Activated T-cell treated with anti-CD3 and anti-CD28 coated beads, Interleukin-2, amount 50 U/mL, for 72 hours (primary cell): ENCODE measurements at places on chromosomes 1 and 21. TPM values are rescaled to one million over a fixed set of nuclear protein-coding genes. Genes with fewer than 3 reads are reported as not detected.

DNA sequence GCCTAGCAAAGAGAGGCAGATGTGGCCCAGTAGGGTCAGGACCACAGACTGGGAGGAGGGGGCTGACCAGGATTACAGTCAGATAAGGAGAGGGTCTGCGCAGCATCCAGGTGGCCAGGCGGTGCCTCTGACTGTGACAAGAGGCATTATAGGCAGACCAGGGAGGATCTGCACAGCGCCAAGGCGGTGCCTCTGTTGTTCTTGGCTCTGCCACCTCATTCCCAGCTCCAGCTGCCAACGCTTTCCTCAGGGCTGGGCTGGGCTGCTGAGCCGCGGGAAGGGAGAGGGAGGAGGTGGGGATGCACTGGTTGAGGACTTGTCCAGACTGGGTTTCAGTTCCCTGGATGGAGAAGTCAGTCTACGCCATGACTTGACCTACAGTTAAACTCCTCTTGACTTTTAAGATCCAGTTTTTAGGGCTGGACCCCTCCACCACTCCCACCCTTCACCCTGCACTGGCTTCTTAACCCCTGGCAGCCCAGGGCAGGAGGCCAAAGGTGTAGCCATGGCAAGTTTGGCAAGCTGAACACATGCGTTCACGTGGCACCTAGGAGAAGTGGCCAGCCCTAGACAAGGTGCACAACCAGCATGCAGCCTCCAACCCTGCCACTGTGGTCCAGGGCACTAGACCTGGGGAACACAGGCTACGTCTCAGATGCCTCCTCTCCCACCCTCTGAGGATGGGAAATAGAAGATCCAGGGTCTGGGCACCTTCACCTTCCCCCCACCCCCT lies 4.5 kb upstream of the CRABP2 start:
- DNase-seq: no peak
- no peak overlapping the region for H3K4me3 ChIP-seq
- no peak overlapping the region for H3K27ac ChIP-seq
- H3K27me3 ChIP-seq: peaks cover 24% of the 10 kb centered on the region
- no peaks in the 10 kb centered on the region for H3K36me3 ChIP-seq

- H3K4me3 ChIP-seq: peak overlapping the region; percentile 57
- peak; percentile 67 for DNase-seq
- no peaks in the 10 kb centered on the region for H3K27me3 ChIP-seq
- H3K27ac ChIP-seq: peak overlapping the region; percentile 69
Measured at GRCh38 chr21:31293986-31294385, 50.1 kb downstream of the TIAM1 start.

DNA sequence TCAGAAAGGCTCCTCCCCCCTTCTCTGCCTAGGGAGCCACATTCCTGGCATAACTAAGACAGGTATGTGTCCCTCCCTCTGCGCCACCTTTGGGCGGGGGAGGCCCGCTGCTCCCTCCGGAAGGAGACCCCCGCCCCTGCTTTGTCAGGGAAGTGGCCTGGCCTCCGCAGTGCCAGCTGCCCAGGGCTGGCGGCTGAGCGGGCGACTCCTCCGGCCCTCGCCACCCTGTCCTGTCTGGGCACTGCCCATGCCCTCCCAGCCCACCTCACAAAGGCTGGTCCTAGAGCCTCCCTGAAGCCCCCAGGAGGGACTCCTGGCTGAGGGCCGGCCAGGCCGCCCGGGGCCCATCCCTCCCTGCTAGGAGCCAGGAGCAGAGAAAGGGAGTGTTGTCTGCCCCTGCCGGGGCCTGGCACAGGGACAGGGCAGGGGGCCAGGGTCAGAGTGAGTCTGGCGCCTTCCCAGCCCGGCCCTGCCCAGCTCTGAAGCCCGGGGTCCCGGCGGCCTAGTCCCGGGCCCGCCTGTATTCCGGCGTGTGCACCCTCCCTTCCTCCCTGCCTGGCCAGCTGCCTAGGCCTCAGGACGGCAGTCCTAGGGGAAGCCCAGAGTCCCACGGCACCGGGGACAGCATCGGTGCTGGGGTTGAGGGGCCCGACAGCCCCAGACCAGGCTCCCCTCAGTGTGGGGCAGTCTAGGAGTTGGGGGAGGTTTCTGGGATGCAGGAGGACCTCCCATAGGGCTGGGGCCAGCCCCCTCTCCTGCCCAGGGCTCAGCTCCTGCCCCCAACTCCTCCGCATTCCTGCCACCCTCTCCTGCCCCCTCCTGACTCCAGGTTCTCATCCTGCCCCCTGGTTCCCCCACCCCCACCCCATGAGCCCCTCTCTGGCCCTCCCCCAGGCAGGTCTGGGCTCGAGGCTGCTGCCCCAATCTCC lies 5.1 kb downstream of the AGRN start:
- H3K36me3 ChIP-seq: no peaks in the 10 kb centered on the region
- H3K4me3 ChIP-seq: no peak overlapping the region
- no peak for DNase-seq
- no peak overlapping the region for H3K27ac ChIP-seq
- H3K27me3 ChIP-seq: peaks cover 7% of the 10 kb centered on the region
- peaks cover 5% of the 10 kb centered on the region for H3K4me1 ChIP-seq

DNA sequence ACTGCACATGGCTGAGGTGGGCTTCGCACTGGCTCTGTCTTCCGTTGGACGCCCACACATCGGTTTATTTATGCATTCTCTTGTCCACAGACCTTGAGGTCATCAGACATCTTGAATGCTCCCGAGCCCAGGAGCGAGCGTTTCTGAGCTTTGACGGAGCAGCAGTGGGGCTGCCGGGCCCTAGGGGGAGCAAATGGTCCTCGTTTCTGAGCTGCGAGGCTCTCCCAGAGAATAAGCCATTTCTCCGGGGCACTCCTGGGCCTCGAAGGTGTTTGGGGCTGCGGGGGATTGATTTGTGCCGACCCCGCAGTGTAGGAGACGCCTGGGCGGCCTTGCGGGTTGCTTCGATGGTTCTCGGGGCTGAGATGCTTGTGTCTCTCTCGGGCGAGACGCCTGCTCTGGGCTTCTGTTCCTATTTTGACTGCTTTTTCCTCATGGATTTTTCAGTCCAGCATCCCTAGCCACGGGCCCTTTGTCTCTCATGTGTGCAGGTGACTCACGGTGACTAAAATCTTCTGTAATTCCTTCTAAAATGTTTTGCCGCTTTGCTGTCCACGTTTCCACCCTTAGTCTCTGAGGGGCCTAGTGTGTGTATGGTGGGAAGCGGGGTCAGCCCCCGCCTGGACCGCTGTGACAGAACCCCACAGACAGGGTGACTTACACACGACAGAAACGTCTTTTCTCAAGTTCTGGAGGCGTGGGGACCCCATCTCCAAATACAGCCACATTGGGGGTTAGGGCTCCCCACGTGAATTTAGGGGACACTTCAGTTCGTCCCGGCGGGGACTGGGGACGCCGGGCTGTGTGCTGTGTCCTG lies 62.1 kb downstream of the FAAP20 start:
- H3K27ac ChIP-seq: no peak overlapping the region
- H3K4me1 ChIP-seq: peaks cover 13% of the 10 kb centered on the region
- H3K36me3 ChIP-seq: no peaks in the 10 kb centered on the region
- H3K27me3 ChIP-seq: no peaks in the 10 kb centered on the region
- peak; percentile 20 for DNase-seq

GRCh38 chr1:156238248-156238647 lies 3.7 kb upstream of the BGLAP start:
- H3K27ac ChIP-seq: no peak overlapping the region
- no peak for DNase-seq
- H3K4me1 ChIP-seq: no peaks in the 10 kb centered on the region
- H3K4me3 ChIP-seq: no peak overlapping the region
- H3K36me3 ChIP-seq: peaks cover 8% of the 10 kb centered on the region
- H3K27me3 ChIP-seq: no peaks in the 10 kb centered on the region

- H3K36me3 ChIP-seq: no peaks in the 10 kb centered on the region
- peaks cover 77% of the 10 kb centered on the region for H3K4me1 ChIP-seq
- DNase-seq: no peak
- H3K4me3 ChIP-seq: peak overlapping the region; percentile 20
- H3K27me3 ChIP-seq: no peaks in the 10 kb centered on the region
- peak overlapping the region; percentile 86 for H3K27ac ChIP-seq
Measured at GRCh38 chr1:236000781-236001180, 64.1 kb downstream of the NID1 start.

The LRRC38 gene
- not detected for total RNA-seq

- no peaks in the 10 kb centered on the region for H3K36me3 ChIP-seq
- H3K27me3 ChIP-seq: peaks cover 61% of the 10 kb centered on the region
- no peak overlapping the region for H3K27ac ChIP-seq
- H3K4me1 ChIP-seq: peaks cover 4% of the 10 kb centered on the region
- H3K4me3 ChIP-seq: no peak overlapping the region
- no peak for DNase-seq
Measured at GRCh38 chr1:93991271-93991670, 82.0 kb upstream of the GCLM start.

DNA sequence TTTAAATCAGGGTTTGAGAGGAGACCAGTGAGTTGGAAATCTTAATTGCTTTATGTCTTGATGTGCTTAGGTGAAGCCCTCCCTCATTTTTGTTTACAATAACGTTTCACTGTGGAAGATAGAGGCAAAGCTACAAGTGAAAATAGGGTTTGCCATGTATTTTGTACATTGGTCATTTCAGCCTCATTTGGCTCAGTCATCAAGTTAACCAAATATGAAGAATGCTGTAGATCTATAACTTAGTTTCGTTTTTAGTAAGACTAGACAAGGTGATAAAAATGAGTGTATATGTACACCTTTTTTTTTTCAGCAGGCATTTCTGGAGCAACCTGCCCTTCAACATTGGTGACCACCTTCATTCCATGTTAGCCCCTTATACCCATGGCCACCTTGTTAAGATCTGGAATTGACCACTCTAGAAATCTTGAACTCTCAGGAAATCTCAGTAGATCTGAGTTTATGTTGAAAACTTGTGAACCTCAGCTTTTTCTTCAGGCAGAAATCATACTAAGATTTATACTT lies 2.9 kb downstream of the NFYC start:
- peak overlapping the region; percentile 79 for H3K27ac ChIP-seq
- H3K4me3 ChIP-seq: peak overlapping the region; percentile 98
- H3K27me3 ChIP-seq: no peaks in the 10 kb centered on the region

DNA sequence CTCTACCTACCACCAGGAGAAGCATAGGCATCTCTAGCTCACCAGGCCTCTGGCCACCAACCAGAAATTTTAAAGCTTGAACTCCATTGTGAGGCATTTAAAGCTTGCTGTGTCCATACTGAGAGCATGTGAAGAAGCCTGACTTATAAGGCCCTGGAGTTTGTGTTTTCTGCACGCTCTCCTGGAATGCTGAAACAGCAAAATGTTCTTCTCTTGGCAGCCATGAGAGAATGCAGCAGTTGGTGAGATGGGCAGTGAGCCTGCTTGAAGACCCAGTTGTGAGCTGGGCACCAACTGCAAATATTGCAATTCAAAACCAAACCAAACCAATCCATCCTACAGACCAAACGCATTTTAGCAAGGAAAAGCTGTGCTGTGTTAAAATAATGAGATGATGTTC lies 170.0 kb upstream of the IVNS1ABP start:
- no peak overlapping the region for H3K27ac ChIP-seq
- no peaks in the 10 kb centered on the region for H3K36me3 ChIP-seq
- no peak for DNase-seq

DNA sequence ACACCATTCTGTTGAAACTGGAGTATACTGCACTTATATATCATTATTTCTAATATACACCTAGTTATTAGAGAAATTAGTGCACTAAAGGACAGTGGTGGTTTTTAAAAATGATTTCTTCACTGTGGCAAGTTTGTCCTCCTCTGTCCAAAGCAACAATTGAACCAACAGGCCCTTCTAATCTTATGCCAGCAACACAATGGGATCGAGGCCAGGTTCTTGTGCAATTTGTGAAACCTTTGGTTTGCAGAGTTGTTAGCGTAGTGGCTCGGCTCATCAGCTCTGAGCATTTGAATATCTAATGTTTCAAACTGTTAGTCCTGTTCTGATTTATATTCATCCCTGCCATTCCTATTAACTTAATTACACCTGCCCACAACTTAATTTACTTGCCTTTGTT lies 9.9 kb upstream of the LRRC39 start:
- H3K36me3 ChIP-seq: peaks cover 4% of the 10 kb centered on the region
- H3K4me1 ChIP-seq: peaks cover 11% of the 10 kb centered on the region
- DNase-seq: no peak
- no peak overlapping the region for H3K27ac ChIP-seq
- H3K4me3 ChIP-seq: no peak overlapping the region
- H3K27me3 ChIP-seq: no peaks in the 10 kb centered on the region

DNA sequence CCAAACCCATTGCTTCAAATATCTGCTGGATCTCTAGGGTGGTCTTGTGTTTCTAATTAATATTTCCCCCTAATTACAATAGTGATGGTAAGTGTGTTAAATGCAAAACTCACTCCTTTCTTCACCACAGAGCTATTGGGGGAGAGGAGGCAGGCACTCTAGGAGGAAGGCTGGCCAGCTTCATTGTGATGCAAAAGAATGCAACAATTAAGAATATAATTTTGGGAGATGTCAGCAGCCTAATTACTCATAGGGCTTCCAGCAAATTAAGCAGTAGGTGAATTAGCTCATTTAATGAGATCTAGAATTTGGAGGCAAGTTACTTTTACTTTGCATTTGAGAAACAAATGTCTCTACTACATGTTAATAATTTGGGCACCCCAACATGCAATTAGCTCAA lies 560.4 kb upstream of the DAB1 start:
- DNase-seq: no peak
- H3K27ac ChIP-seq: no peak overlapping the region
- H3K4me3 ChIP-seq: no peak overlapping the region
- H3K36me3 ChIP-seq: no peaks in the 10 kb centered on the region

DNA sequence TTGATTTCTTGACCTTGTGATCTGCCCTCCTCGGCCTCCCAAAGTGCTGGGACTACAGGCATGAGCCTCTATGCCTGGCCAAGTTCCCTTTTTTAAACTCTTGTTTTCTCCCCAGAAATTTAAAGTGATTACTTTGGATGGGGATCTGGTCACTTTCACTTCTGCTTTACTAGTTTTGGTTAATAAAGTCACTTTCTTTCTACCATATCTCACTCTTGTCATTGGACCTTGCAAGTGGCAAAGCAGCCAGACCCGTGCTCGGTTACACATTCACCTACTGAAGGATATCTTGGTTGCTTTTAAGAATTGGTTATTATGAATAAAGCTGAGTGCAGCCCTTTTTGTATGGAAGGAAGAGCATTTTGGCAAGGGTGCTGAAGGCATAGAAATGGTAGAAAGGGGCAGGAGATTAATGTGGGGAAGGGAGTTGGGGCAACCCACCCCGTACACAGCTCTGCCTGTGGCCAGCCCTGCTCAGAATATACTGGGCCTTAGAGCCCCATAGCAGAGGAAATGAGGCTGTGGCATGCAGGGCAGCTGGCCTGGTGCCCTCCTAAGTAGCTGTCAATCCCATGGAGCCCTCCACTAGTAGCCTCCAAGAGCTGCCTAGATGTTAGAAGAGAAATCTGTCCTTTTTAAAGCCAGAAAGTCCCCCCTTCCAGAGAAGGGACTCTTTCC lies 40.7 kb downstream of the CD2 start:
- H3K36me3 ChIP-seq: peaks cover 18% of the 10 kb centered on the region
- H3K27me3 ChIP-seq: no peaks in the 10 kb centered on the region
- H3K27ac ChIP-seq: peak overlapping the region; percentile 9
- DNase-seq: no peak
- H3K4me3 ChIP-seq: no peak overlapping the region

The CCDC181 gene
- total RNA-seq: not detected

GRCh38 chr21:20215959-20216358 lies 782.2 kb upstream of the NCAM2 start:
- H3K4me3 ChIP-seq: no peak overlapping the region
- H3K27me3 ChIP-seq: no peaks in the 10 kb centered on the region
- H3K27ac ChIP-seq: no peak overlapping the region
- H3K4me1 ChIP-seq: no peaks in the 10 kb centered on the region
- no peaks in the 10 kb centered on the region for H3K36me3 ChIP-seq
- no peak for DNase-seq

GRCh38 chr1:183942933-183943693 lies 94.4 kb downstream of the COLGALT2 start:
- H3K36me3 ChIP-seq: no peaks in the 10 kb centered on the region
- peaks cover 13% of the 10 kb centered on the region for H3K27me3 ChIP-seq
- no peak overlapping the region for H3K4me3 ChIP-seq
